ENCODE measurements at places on chromosomes 4 and X.

DNA sequence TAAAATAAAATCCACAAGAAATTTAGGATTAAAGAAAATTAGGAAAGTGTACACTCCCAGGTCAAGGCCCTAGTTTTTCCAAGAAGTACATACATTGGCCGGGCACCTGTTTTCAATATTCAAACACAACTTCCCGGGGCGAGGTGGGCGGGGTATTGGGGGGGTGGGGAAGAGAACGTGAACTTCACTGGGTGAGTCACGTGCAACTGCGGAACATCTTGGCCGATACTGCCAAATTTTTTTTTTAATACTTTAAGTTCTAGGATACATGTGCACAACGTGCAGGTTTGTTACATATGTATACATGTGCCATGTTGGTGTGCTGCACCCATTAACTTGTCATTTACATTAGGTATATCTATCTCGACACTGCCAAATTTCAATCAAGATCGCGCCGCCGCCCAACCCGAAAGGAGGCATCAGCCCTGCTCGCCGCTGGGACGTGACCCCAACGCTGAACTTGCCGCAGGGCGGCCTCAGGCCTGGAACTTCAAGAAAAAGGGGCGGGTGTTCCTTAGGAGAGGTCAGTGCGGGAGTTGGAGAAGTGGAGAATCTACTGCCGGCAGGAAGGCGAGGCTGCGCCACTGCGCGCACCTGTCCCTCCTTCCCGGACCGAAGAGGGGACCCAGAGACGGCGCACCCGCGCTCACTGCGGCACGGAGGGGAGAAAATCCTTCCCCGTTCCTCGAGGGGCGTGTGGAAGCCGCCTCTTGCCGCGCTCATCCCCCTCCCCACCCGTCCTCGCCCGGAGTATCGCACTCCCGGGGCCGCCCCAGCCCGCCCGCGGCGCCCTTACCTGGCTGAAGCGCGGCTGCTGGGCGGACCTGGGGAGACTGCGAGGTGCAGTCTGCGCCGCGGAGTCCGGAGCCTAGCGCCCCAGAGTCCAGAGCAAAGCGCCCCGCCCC is at the start of gene TEC:
TSS of gene TEC (minus strand) at position 883 of the 905 bp plus-strand sequence. CDS start 41,224 bp downstream, outside the sequence.
- DNase-seq = no peak

GRCh38 chr4:31390849-31391248 is 670.7 kb downstream of the PCDH7 start:
- no peak for DNase-seq

DNA sequence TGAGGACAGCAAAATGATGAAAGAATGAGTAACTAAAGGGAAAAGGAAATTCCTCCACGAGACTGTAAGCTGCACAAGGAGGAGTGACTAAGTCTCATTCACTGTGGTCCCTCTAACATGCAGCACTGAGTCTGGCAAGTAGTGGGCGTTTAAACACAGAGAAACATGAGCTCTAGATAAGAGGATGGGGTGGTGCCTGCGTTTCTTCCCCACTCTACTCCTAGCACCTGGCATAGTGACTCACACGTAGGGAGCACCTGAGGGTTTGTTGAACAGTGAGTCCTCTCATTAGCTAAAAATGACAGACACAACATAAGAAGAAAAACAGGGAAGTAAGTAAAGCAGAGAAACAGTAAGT is 105.8 kb upstream of the CBR4 start:
- no peak for DNase-seq

DNA sequence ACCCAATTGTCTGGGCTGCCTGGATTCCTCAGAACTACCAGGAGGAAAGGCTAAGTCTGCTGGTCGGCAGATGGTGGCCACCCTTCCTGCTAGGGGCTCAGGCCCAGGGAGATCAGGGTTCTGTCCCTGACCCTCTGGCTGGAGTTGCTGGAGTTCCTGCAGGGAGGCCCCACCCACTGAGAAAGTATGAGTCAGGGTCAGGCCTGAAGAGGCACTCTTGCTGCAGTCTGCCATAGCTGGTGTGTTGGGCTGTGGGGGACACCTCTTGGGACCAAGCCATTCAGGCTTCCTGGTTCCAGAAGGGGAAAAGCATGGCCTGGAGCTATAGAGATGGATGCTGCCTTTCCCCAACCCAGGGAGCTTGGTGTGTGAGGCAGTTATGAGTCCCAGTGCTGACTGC is 40.4 kb upstream of the PCDH18 start:
- no peak for DNase-seq

DNA sequence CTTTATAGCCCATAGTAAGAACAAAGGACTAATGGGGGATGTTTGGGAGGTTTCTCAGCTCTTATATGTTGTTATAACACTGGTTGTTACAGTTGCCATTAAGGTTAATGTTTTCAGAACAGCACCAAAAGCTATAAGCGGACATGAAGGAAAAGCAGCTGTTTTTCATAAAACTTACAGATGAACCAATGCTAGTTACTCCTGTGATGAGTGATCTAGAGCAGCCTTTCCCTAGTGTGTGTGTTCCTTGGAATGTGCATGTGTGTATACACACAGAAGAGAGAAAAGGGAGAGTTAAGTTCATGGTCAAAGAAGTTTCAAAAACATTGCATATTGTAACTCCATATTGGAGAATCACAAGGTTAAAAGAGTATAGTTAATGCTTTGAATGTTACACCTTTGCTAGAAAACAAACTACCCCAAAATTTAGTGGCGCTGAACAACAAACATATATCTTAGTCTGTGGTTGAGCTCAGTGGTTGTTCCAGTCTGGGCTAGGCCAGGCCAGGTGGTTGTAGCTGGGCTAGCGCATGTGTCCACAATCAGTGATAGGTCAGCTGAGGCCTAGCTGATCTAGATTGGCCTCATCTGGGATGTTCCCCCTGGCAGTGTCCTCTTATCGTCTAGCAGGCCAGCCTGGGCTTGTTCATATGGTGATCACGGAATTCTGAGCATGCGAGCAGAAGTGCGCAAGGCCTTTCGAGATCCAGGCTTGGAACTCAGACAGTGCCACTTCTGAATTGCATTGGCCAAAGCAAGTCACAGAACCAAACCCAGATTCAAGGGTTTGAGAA is 151.0 kb downstream of the NHS start:
- no peak for DNase-seq

DNA sequence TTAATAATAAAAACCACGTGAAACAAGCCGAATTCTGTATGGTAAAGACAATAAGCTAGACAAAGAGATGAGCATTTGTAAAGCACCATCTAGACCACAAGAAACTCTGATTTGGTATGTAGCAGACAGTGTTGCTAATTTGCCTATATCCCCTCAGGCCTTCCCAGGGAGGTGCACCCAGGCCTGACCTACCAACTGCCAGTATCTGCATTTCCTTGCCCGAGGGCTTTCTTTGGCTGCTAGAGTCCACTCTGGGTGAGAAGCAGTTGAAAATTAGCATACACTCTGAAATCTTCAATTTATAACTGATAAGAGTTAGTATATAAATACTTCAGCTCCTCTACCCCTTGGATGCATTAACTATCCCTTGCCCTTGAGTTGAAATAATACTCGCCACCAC is 37.4 kb upstream of the IL1RAPL1 start:
- no peak for DNase-seq

DNA sequence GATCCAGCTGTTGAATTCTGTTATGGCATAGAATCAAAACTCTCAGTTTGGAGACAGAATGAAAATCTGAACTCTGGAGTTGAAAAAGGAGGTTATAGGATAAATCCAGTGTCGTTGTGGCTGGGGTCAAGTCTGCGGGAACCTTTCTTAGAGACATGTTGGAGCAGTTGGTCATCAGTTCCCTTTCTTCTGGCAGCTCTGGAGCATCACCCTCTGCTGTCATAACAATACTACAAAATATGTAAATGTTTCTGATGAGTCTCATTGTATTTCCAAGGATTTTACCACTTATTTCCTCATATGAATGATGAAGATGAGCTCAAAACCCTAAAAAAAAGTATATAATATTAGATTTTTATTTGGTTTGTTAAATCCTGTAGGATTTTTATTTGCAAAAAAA is 7.5 kb downstream of the TLR10 start:
- no peak for DNase-seq

DNA sequence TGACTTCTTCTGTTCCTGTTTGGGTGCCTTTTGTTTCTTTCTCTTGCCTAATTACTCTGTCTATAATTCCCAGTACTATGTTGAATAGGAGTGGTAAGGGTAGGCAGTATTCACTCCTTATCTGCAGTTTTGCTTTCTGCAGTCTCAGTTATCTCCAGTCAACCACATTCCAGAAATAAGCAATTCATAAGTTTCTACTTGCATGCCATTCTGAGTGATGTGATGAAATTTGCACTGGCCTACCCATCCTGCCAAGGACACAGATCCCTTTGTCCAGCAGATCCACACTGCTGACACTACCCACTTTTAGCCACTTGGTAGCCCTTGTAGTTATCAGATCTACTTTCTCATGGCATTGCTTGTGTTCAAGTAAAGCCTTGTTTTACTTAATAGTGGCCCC is 971.6 kb upstream of the INTU start:
- no peak for DNase-seq

- no peak for DNase-seq
Observed at GRCh38 chr4:20809812-20810211, 109.6 kb downstream of the PACRGL start.

DNA sequence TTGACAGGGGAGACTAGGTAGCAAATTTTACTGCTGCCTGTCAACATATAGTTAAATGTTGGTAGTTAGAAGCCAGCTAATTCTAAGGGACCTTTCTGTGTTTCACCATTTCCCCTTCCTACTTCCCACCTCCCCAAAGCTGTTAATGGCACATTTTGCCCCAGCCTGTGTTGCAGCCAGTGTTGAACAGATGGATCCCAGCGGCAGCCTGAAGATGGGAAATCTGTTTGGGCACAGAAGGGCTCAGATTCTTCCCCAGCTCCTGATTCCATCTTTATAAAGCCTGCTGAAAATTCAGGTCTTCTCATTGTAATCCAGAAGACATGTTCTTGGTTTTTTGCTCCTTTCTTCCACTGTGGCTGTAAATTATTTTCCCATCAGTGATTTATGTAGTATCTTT is 89.0 kb downstream of the SPRY1 start:
- DNase-seq = no peak

- no peak for DNase-seq
Observed at GRCh38 chr4:146389561-146389960, 132.2 kb downstream of the SLC10A7 start.

DNA sequence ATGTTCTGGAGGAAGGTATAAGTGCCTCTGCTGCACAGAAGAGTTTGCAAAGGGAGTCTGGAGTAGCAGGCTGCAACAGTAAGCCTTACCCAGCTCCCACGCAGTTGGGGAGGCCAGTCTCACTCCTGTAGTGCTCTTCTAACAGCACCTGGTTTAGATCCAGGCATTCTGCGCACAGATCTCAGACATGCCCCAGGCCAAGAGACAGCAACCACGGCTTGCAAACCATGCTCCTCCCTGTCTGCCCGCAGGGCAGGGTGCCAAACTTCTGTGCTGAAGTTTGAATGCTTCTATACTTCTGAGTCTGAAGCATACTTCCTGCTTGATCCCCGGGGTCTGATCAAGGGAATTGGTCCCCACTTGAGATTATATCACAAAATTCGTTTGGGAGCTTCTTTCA is 106.3 kb downstream of the LINC00632 start:
- no peak for DNase-seq

GRCh38 chr4:108047199-108047598 is 57.5 kb downstream of the HADH start:
- DNase-seq = no peak

DNA sequence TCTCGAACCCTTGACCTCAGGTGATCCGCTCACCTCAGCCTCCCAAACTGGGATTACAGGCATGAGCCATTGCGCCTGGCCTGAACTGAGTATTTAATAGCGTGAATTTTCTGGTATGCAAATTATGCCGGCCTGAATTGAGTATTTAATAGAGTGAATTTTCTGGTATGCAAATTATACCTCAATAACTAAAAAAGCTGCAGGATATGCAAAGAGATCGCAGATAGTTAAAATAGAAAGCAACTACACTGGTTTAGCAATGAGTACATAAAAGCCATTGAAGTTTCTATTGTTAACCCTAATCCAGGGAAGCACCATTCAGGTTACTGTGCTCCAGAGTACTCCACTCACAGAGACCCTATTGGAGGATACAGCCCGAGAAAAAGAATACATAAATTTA is 22.8 kb downstream of the FBXW7 start:
- no peak for DNase-seq

GRCh38 chr4:1049591-1049905 is 38.1 kb downstream of the FGFRL1 start:
- peak; percentile 12 for DNase-seq

DNA sequence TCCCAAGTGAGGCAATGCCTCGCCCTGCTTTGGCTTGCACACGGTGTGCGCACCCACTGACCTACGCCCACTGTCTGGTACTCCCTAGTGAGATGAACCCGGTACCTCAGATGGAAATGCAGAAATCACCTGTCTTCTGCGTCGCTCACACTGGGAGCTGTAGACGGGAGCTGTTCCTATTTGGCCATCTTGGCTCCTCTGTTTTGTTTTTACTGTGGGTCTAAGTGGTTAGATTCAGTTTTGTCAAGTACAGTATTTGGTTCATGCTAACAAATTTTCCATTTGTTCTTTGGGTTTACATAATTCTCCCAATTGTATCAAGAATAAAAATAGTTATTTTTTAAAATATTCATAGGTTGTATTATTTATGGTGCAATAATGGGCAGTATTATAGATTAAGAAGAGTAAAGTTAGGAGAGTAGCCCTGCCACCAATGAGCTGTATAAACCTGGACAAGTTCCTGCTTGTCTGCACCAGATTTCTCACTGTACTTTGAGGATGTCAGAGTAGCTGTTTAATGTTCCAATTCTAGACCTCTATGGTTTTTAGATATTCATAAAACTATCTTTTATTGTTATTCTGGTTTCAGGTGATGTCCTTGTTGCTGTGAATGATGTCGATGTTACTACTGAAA is 23.4 kb downstream of the INTU start:
- DNase-seq = no peak

DNA sequence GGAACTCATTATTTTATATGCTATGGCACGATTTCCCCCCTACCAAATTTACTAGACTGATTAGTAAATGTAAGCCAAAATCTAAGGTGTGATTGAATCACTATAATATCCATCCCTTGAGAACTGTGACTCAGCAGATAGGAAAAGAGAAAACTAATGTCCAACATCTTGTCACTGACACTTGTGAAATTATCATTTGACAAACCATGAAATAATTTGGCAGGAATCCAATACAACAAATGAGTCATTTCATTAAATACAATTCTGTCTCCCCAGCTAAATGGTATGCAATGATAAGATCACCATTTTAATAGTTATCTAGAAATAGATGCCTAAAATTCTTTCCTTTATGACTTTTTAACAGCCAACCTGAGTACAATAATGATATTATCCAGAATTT is 462.3 kb downstream of the DMD start:
- DNase-seq = no peak

DNA sequence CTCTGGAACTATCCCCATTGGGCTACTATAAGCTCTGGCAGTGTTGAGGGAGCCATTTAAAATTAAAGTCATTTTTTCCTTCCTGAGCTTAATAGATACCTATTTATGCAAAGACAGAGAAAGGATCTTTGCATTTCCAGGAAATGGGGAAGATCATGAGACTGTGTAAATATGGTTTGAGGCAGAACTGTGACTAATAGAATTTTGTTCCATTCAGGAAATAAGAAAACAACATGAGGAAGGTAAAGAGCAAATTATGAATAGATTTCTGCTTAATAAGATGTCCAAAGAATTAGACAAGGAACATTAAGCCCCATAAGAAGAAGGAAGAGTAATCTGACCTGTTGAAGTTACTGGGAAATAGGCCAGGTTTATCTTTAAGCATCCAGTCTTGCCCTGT is 17.8 kb upstream of the TBC1D19 start:
- no peak for DNase-seq

- DNase-seq = no peak
Observed at GRCh38 chr4:6909970-6910339, 329 bp downstream of the TBC1D14 start.

GRCh38 chrX:50635817-50636365 is 165.3 kb upstream of the DGKK start:
- no peak for DNase-seq

All from activated T-cell treated with anti-CD3 and anti-CD28 coated beads, Interleukin-2, amount 50 U/mL, for 1 hour (primary cell).